Tibial nerve (tissue), 4 donors: ENCODE measurements at places on chromosomes 4 and X.

- DNase-seq = no peak
Measured at GRCh38 chr4:168319486-168320019, 1.0 kb upstream of the DDX60 start.

DNA sequence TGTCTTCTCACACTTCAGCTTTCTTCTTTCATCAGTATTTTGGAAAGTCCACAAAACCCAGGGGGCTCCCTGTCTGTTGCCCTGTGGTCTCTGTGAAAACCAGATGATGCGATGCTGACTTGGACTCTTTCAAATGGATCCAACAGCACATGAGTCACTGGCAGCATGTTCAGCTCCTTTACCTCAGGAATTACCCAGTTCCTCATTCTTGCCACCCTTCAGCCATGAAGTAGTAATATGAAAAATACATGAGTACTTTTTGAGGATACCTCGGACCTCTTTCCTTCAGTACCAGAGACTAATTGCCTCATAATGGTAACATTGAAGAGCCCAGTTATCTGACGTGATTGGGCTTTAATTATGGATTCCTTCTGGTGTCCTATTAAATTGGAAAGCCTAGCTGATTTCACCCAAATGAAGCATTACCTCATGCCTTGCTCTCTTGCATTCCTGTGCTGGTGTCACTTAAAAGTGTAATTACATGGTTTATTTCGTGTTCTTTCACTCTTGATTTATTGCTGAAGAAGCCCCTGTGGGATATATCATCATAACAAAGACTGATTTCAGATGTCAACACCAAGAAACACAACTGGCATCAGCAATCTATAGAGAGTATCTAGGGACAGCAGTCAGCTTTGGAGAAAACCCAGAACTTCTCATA is 63.4 kb downstream of the NFKB1 start:
- DNase-seq = no peak

DNA sequence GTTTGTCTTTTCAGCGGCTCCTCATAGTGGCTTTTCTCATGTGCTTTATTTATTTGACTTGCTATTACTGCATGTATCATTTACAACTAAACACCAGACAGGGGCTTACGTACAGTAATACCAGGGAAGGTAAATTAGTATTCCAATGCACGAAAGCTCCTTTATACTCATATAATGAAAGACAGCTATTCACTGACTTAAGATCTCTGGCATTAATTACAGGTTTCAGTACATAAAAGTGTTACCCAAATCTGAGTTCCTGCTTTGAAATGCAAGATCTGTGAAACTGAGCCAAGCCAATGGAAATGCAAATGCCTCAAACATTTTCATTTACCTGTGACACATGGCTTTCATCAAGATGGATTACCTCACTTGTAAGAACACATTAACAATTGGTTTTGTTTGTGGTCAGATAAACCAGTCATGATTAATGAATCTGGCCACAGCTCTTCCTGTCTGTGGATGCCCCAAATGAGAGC is 107.2 kb downstream of the ANAPC4 start:
- DNase-seq = no peak

GRCh38 chr4:128444544-128445302 is 157.1 kb upstream of the PGRMC2 start:
- no peak for DNase-seq

DNA sequence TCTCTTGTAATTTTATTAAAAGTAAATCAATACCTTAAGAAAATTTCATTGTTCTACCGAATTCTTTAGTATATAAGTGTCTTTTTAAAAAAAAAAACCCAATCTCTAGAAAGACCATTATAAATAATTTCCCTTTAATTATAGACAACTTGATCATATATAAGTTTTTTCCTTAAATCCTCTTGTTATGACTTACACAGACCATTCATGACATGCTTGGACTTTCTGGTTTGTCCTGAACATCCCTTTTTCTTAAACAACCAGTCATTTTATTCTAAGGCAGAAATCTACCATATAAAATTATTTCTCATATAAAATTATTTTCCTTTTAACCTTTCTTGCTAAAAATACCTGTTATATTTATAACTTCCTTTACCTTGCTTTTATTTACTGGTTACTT is 15.4 kb upstream of the FHDC1 start:
- DNase-seq = no peak

DNA sequence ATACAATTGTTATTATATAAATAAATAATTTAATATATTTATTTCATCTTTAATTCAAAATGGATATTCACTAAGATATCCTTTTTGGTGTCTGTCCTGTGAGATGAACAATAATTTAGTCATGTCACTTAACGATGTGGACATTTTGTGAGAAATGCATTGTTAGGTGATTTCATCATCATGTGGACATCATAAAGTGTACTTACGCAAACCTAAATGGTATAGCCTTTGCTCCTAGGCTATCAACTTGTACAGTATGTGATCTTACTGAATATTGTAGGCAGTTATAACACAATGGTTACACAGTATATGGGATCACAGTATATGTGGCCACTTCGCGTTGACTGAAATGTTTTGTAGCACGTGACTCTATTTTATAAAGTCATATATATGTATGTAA is 20.2 kb upstream of the CHRNA9 start:
- DNase-seq = no peak

DNA sequence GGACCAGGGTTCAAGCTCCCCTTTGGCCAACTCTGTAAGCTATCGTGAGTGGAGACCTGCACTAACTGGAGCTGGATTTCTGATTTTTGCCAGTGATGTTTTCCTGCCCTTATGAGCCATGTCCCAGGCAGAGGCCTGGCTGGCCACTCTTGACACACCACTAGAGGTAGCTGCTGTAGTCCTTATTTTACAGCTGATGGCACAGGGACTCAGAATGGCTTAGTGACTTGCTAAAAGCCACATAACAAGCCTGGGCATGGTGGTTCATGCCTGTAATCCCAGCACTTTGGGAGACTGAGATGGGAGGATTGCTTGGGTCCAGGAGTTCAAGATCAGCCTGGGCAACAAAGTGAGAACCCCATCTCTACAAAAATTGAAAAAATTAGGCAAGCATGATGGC is 33.4 kb downstream of the CYTL1 start:
- DNase-seq = no peak

DNA sequence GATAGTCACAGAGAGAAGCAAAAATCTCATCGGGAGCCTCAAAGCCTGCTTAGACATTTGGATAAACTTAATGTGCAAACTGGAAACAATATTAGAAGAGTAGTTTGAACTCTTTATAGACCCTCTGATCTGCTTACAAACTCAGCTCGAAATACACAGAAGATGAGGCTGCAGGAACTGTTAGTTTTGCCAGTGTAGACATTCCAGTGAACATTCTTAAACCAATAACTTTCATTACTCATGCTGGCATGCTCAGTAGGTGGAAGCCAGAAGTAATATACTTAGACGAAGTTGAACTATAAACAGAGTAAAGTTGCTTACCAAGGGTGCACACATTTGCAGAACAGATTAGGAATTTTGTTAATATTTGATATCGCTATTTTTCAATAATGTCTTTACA is 303.5 kb downstream of the ANKRD50 start:
- DNase-seq = no peak

GRCh38 chr4:2946812-2947600 is 16.2 kb downstream of the NOP14 start:
- DNase-seq = no peak

DNA sequence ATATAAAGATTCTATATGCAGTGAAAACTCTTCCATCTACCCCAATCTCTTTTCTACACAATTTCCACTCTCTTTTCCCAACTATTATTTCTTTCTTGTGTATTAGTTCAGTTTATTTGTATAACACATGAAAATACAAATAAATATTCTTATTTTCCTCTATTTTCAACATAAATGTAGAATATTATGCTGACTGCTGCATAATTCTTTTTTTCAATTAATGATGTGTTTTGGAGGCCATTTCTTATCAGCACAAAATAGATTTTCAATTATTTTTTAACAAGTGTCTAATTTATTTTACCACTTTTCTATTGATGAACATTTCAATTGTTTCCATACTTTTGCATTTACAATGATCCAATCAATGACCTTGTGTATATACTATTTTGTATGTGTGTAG is 557.7 kb upstream of the NR3C2 start:
- no peak for DNase-seq

DNA sequence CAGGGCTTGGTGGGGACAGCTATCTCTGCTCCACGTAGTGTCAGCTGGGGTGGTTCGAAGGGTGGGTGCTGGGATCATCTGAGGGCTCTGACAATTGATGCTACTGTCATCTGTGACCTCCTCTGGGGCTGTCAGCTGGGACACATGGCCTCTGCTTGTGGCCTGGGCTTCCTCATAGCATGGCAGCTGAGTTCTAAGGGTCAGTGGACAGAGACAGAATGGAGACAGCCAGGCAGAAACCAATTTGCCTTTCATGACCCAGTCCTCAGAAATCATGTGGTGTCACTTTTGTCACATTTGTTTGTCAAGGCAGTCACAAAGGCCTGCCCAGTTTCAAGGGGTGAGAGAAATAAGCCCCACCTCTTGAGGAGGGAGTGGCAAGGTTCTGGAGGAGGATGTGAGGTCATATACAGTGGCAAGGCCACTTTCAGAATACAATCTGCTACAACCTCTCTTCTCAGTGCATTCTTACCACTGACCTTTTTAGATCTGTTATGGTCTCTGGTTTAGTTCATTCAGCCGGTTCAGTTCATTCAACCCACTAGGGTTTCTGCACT is 103.6 kb upstream of the BCOR start:
- no peak for DNase-seq
